ENCODE measurements at places on chromosomes 11 and 22. TPM values are rescaled to one million over a fixed set of nuclear protein-coding genes. Genes with fewer than 3 reads are reported as not detected.

- DNase-seq: no peak
These were observed 8.9 kb downstream of the TUB start for GRCh38 chr11:8089791-8090510.

- no peak for DNase-seq
These were observed 560.9 kb upstream of the ANO5 start for GRCh38 chr11:21631991-21632390.

- no peak for DNase-seq
These were observed 633.8 kb downstream of the DLG2 start for GRCh38 chr11:84993386-84993785.

DNA sequence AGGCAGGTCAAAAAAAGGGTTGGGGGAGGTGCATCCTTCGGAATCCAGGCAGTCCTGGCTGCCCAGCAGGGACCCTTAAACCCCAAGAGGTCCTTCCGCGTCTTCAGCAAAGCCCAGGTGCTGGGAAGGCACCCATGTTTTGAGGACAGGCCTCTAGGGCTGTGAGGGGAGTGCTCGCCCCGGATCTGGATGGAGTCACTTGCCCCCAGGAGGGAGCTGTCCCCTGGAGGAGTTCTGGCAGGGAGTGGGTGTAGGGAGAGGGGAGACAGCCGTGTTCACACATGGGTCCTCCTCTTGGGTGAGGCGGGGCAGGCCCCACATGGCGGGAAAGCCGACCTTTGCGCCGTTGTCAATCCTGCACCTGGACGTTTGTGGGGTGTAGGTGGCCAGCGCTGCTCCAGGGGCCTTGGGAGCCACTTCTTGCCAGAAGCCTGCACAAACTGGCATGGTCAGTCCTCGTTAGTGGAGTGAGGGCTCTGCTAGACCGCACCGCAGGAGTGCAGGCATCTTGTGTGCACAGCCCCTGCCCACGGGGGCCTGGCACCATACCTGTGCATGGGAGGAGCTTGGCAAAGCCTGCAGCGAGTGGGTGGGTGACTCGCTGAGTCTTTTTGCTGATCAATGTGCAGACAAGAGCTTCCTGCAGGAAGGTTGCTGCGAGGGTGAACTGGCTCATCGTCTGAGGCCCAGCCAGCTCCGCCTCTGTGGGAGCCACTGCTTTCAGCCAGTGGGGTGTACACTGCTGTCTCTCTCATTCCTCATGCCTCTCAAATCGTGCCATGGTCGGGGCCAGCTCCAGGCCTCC lies 16.0 kb downstream of the PPIL2 start:
- DNase-seq: peak; percentile 86

Gene MRGPRE
- under 0.01 TPM for total RNA-seq

DNA sequence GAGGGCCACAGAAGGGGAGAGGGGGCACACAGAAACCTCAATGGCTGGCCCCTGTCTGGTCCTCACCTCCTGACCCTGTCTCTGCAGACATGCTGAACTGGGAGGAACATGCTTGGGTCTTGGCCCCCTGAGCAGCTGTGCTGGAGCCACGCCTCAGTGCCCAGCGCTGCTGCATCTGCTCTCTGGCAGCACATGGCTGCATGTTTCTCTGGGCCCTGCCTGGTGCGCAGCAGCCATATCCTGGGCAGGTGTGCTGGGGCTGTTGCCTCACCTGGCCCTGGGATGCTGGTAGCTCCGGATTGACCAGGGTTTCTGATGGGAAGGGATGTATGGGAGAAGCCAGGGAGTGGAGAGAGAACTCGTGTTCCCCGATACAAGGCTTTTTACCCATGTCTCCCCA lies 248.0 kb downstream of the ST3GAL4 start:
- no peak for DNase-seq

DNA sequence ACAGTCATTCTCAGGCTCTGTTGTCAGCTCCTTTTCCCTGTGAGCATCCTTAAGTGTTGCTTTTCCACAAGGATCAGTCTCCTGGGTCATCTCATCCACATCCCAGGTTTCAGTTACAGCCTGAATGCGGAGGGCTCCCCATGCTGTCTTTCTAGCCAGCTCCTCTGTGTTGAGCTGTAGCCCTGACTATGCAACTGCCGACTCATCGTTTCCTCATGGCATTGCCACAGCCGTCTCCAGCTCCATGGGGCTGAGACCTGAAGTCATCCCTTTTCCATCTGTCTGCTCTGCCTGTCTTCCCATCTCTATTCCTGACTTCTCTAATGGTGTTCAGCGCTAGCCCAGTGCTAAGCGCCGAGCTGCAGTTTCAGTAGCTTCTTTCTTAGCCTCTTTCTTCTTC lies 11.8 kb downstream of the SAMM50 start:
- DNase-seq: no peak

Gene GAL
- not detected for total RNA-seq

DNA sequence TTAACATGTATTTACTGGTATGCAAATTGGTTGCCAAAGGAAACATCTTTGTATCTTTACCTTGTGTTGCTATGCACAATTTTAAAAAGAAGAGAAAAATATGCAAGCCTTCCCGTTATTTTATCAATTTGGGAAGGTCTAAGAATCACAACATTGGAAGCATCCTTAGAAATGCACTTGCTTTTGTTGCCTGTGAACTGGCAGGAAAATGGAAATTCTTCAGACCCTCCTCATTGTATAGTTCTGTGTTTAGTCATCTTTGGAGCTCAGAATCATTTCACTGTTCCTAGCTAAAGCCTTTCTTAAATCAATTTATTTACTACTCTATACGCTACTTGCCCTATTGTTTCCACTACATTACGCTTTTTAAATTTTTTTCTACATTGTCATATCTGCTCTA lies 574.5 kb downstream of the DLG2 start:
- DNase-seq: no peak

- no peak for DNase-seq
These were observed 358.0 kb upstream of the FAT3 start for GRCh38 chr11:91866642-91867041.

Gene OR51E2
- total RNA-seq: not detected

Gene SHANK3
- total RNA-seq: 0.59 TPM

Gene CDK2AP2
- total RNA-seq: 10.3 TPM

Gene NXPE4
- total RNA-seq: not detected

DNA sequence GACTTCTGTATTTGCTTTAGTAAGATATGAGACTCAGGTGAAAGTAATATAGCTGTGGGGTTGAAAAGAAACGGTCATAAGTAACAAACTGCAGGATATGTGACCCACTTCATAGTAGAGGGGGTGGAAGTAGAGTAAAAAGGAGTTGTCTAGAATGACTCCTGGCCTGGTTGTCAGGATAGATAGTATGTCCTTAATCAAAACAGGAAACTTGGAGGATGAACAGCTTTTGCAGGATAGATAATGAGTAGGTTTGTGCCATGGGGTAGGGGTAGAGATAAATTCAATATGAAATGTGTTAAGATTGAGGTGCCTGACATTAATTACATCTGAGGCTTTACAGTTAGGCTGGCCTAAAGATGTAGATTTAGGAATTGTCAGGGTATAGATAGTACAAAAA lies 47.0 kb upstream of the B3GNT6 start:
- no peak for DNase-seq

Gene OR51F2
- not detected for total RNA-seq

GRCh38 chr11:113363996-113364641 lies 23.5 kb upstream of the ANKK1 start:
- no peak for DNase-seq

Gene SLCO2B1
- under 0.01 TPM for total RNA-seq

Gene PC
- total RNA-seq: 48.5 TPM

Data from osteoblast (primary cell).